ENCODE measurements at places on chromosomes 7 and 10. TPM values are rescaled to one million over a fixed set of nuclear protein-coding genes. Genes with fewer than 3 reads are reported as not detected.

DNA sequence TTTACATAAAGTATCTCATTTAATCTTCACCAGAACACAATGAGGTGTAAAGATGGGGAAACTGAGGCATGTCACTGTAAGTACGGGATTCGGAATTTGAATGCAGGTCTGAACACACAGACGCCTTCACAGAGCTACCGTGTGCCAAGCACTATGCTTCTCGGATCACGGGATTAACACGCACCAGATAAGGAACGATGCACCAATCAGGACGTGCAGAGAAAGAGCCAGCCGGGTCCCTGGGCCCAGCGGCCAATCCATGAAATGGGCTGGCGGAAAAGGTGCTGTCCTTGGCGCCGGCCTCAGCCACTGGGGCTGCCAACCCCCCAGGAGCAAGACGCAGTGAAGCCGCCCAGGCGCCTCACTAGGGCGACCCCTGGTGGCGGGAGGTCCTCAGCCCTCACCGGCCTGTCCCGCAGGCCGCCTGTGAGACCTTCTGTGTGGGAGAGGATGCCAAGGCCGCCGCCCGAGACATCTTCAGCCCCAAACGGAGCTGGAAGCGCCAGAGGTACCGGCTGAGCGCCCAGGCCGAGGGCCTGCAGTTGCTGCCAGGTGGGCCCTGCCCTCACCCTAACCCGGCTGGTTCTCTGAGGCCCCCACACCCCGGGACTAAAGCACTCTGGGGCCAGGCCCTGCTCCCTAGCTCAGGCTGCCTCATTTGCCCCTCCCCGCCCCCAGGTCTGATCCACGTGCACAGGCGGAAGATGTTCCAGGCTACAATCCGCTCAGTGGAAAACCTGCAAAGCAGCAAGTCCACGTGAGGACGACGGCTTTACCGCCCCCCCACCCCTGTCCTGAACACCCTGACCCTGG, 15.6 kb downstream of the ATG9B start:
- DNase-seq = peak; percentile 71

DNA sequence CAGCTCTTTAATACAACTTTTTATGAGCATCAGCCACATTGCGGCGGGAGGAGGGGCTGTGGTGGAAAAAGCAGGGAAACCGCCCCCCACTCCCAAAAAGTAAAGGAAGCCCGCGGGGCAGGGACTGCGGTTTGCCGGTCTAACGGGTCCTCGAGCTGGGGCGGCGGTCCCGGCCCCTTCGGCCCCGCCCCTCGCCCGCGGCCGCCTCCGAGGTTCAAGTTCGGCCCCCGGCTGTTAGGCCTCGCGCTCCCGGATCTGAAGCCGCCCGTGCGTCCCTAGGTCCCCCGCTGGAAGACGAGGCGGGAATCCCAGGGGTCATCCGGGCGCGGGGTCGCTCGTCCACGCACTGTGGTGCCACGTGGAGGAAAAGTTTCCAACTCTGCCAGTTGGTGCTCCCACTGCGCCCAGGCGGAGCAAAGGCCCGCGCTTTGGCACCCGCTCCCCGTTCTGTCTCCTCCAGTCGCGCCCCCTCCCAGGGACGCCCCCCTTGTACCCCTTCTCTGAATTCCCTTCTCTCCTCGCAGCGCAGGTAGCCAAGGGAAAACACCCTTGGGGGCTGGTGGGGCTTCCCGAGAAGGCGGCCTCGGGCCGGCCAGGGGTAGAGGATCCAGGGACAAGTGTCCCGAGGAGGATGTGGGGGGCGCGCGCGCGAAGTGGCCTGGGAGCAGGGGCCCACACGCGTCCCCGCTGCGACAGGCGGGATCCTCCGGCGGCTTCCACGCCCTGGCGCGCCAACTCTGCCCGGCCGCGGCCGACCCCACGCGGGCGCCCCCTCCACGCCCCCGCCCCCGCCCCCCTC, 798 bp upstream of the AUTS2 start:
- peak; percentile 22 for DNase-seq

DNA sequence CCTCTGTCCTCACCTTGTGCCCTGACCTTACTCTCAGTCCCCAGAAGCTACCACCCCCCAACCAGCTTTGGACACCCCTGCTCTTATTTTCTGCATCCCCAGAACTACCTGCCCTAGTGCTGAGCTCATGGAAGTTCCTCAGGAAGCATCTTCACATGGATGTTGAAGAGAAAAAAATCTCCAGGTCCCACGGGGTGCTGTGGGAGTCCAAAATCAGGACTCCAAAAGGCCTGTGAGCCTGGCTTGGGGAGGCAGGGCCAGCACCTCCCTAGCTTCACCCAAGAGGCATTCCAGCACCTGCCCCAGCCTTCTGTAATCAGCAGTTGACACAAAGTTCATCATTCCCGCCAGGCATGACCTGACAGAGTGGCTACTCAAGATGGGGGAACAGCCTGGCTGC, 20.7 kb upstream of the GDF10 start:
- DNase-seq = no peak

DNA sequence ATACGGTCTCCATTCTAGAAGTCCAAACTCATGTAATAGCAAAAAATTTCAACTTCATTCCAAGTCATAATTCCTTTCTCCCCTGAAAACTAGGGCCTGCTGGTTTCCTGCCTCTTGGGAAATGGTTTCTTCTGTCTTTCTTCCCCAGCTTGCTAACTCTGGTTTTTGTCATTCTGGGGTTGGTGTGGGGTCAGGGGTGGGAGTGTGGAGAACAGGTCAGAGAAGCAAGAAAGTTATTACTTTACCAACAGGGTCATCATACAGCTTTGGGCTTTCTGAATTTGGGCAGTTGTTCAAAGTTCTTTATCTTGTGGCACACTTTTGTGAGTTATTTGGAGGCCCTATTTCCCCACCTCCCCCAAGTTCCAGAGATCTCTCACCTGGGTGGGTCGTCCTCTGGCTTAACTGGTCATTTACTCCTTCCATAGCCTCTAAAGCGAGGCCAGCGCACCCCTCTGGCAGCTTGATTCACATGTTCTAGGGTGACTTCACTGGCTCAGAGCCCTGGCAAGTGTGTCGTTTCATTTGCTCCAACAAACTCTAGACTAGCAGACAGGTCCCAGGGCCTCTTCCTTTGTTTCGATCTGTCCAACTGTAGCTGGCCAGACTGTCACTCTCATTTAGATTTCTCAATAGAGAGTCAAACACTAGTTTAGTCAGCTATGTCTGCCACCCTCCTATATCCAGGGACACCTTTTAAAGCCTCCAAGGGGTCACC, 161.2 kb downstream of the JCAD start:
- no peak for DNase-seq

DNA sequence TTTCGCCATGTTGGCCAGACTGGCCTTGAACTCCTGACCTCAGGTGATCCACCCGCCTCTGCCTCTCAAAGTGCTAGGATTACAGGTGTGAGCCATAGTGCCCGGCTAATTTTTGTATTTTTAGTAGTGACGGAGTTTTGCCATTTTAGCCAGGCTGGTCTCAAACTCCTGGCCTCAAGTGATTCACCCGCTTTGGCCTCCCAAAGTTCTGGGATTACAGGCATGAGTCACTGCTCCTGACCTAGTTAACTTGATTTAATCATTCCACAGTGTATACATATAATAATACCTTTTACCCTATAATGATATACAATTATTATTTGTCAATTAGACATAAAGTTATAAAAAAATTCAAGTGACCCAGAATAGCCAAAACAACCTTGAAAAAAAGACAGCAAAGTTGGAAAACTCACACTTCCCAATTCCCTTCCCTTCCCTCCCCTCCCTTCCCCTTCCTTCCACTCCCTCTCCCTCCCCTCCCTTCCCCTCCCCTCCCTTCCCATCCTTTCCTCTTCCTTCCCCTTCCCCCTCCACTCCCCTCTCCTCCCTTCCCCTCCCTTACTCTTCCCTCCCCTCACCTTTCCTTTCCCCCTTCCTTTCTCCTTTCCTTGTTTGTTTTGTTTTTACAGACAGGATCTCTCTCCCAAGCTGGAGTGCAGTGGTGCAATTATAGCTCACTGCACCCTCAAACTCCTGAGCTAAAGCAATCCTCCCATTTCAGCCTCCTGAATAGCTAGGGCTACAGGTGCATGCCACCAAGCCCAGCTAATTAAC, 14.8 kb upstream of the ZMIZ2 start:
- no peak for DNase-seq

DNA sequence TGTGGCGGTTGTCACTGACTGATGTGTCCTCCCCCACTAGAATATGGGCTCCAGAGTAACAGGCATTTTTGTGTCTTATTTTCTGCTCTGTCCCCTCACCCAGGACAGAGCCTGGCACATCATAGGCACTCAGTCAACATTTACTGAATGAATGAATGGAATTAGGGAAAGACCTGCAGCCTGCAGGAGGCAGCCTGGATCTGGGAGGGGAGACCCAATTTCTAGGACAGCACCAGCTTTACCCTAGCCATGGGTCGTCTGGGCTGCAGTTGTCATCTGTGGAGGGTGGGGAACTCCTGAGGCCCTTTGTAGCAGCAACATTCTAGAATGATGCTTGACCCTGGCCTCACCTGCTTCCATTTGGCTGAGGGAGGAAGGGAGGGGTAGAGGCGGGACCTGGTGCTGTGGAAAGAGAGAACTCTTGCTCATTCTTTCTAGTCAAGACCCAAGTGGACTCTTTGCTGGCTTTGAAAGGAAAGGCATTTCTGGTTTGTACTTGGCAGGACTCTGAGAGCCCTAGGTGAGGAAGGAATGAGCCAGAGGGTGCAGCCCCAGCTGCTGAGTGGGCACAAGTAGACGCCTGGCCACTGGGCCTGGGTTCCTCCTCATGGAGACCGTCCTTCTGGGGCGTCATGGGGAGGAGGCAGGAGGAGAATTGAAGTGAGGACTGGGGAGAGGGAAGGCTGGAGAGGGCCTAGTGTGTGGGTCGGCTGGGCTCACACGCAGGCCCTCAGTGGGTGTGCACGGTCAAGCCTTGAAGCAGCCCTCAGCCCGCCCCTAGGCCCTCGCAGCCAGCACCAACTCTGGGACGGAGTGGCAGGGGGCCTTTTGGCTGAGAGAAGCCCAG, 8.9 kb downstream of the FGF8 start:
- no peak for DNase-seq

The FKBP9 gene
- 73.2 TPM for total RNA-seq

The BAMBI gene
- total RNA-seq = 4.6 TPM

The PON1 gene
- total RNA-seq = not detected

The ZNF365 gene
- 0.25 TPM for total RNA-seq

The WDR37 gene
- 18.7 TPM for total RNA-seq
